ENCODE measurements at places on chromosomes 2 and 18. TPM values are rescaled to one million over a fixed set of nuclear protein-coding genes. Genes with fewer than 3 reads are reported as not detected.

The AOX1 gene
- polyA plus RNA-seq, result 8.3 TPM

The PIEZO2 gene
- 6.0 TPM for polyA plus RNA-seq

The TMSB10 gene
- polyA plus RNA-seq, result 852 TPM

The AMER3 gene
- polyA plus RNA-seq, result 0.17 TPM

The GULP1 gene
- polyA plus RNA-seq, result 56.4 TPM

The DLX2 gene
- 0.05 TPM for polyA plus RNA-seq

The ST6GAL2 gene
- 4.5 TPM for polyA plus RNA-seq

The DSG2 gene
- 60.1 TPM for polyA plus RNA-seq
